ENCODE measurements at places on chromosomes 7 and 10.

DNA sequence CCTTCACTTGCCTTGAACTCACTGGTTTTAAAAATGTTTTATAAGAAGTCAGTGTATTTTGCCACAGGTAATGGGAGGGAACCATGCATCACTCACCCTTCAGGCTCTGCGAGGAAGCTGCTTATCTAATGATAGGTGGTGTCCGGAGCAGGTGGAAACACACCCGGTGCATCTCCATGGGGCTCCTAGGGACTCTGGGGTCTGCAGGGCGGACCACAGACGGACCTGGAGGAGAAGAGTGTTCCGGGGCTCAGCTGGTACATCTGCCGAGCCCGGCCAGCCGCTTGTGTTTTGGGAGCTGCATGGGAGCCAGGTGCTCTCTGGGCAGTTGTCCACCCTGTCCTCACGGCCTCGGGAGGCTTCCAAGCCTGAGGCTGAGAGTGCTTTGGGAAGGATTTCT, 7.3 kb downstream of the LRRC27 start:
- DNase-seq = no peak

DNA sequence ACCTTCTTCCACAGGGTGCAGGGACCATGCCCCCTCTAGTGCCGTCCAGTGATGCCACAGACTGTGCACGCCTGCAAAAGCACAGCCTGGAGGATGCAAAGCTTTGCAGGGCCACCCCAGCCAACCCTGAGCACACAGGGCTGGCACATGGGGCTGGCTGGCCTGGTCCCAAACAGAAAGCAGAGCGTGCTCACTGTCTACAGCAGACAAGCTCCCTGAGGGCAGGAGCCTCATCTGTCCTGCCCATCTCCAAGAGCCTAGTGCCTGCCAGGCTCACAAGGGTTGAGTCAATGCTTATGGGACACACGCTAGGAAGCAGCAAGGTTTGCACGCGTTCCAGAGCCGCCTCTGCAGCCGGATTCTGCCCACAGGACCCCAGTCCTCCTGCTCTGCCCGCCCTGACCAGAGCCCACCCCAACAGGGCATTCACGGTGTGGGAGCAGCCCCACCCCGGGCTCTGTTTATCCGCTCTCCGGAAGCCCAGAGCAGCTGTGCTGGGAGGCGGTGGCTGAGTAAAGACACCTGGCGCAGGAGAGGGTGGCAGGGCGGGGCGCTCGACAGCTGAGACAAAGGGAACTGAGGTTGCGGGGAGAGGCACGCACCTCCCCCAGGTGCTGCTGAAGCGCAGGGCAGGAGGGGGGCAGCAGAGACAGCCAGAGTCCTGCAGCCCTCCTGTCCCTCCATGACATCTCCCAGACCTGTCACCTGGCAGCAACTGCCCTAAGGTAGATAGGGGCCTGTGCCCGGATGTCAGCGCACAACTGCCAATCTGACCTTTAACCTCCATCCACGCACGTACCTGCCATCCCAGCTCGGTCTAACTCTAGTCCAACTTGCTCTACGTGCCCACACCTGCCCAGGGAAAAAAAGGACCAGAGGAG, 4.3 kb downstream of the KCNH2 start:
- DNase-seq = no peak

DNA sequence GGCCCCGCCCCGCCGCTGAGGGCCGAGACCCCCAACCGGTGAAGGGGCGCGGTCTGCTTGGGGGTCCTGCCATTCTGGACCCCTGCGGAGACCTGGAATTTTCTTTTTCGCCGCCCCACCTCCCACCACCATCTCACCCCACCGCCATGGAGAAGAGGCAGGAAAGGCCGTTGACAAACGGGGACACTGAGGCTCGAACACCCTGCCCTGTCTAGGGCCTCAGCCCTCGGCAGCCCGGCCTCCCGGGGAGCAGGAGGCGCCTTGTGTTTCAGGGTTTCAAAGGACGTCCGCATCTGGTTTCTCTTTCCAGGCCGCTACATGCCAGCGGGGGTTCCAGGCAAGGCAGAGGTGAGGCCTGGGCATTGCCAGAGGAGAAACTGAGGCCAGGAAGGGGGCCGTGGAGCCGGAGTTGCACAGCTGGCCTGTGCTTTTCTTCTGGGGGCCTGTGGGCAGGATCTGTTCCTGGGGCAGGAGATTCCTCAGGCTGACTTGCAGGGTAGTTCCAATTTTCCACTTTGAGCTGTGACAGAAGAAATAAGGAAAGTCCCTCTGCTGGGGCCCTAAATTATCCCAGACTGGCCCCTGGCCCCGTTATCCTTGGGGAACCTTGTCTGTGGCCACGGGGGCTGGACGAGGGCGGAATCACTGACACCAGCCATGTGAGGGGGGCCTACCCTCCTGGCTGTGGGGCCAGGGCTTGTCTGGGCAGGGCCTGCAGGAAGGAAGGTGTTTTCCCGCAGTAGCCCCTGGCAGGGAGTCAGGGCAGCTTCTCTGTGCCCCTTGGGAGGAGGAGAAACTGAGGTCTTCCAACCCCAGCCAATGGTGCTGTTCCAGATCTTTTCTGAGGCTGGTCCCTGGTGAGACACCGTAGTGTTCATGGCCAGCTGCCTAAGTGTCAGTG, 900 bp upstream of the MICALL2 start:
- DNase-seq = no peak

DNA sequence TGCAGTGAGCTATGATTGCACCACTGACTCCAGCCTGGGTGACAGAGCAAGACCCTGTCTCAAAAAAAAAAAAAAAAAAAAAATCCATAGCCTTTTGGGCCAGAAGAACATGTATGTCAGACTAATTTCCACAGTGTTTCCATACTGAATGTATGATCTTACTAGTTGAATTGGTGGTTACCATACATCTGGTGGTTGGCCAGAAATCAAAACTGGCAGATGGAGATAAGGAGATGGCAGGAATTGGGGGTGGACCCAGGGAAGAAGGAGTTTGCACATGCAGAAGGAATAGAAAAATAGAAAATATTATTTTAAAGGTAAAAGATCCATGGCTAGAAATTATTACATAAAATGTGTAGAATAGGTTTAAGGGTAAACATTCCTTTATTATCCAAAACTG, 3.7 kb upstream of the ATOH7 start:
- no peak for DNase-seq

- peak; percentile 83 for DNase-seq
Measured at GRCh38 chr7:51366930-51367613, 50.5 kb upstream of the COBL start.

GRCh38 chr7:105429746-105430612, 41.3 kb upstream of the SRPK2 start:
- peak; percentile 54 for DNase-seq

DNA sequence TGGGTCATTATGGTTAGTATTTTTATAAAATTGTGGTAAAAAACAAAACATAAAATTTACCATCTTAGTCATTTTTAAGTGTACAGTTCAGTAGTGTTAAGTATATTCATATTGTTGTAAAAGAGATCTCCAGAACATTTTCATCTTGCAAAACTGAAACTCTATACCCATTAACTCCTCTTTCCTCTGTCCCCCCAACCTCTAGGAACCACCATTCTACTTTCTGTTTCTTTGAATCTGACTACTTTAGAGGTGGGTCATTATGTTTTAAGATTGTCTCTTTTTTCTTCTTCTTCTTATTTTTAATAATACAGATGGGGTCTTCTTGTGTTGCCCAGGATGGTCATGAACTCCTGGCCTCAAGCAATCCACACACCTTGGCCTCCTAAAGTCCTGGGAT, 84.1 kb downstream of the DOCK4 start:
- no peak for DNase-seq

GRCh38 chr7:133252506-133252857, 396 bp upstream of the EXOC4 start:
- DNase-seq = no peak

DNA sequence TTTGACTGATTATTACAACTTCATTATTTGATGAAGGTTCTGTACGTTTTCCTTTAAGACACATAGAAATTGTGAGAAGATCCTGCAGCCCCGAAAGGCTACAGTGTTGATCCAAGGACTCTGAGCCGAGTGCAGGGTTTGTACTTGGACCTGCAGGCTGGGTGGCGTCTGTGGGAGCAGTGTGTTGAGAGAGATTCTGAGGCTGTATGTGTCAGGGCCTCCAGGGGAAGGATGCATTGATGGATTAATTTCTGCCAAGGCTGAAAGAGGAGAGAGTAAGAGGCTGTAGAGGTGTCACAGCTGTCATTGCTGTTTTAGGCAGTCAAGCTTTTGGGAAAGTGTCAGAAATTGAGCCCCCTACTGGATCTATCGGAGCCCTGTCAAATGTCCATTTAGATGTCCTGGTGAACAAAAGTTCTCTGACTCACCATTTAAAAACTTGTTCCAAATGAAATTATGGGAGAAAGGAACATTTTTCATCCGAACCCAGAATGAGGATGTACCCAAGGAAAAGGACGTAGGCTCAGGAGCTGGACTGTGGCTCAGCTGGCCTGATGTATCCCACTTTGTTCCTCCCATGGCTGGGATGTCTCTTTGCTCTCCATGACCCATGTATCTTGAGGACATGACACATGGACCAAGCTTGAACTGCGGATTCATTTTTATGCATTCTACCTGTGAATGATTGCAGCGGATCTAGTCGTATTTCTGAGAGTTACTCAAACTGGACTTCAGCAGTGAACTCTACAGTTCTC, 102.2 kb downstream of the TCF7L2 start:
- DNase-seq = no peak

- DNase-seq = no peak
Measured at GRCh38 chr7:155514296-155514695, 32.1 kb downstream of the CNPY1 start.

DNA sequence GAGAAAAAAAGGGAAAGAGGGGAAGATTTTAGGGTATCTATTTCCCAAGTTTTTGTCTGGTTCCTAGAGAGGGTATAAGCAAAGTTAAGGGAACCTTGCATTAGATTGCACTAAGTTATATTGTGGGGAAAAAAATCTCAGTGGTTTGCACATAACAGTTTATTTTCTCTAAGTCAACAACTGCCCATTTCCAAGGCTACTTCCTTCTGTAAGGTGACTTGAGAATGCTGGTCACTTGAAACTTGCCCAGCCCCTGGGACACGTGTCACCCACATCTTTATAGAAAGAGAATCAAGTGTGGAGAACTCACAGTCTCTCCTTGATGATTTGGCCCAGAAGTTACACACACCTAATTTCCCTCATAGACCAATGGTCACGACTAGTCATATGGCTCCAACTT, 488.6 kb upstream of the PODXL start:
- DNase-seq = no peak

GRCh38 chr10:24209946-24210491, 1.1 kb downstream of the KIAA1217 start:
- peak; percentile 55 for DNase-seq

GRCh38 chr7:103857435-103857834, 132.0 kb downstream of the RELN start:
- no peak for DNase-seq

DNA sequence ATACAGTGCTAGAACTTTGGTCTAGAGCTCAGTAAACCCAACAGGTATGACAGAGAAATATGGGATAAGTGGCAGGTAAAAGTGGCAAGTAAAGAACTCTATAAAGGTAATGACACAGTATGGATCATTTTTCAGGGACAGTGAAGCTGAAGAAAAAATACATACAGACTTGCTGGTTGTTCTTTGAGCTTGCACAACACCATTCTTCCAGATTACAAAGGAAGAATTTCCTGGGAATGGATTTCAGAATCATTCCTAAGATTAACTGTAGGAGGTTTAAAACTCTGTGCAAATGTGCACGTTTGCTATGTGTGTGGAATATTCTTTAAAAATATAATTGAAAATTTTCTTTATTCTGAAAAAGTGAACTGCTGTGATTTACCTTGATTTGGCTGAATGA, 36.0 kb downstream of the PHF14 start:
- no peak for DNase-seq

GRCh38 chr10:75127471-75127870, 16.0 kb downstream of the SAMD8 start:
- no peak for DNase-seq

DNA sequence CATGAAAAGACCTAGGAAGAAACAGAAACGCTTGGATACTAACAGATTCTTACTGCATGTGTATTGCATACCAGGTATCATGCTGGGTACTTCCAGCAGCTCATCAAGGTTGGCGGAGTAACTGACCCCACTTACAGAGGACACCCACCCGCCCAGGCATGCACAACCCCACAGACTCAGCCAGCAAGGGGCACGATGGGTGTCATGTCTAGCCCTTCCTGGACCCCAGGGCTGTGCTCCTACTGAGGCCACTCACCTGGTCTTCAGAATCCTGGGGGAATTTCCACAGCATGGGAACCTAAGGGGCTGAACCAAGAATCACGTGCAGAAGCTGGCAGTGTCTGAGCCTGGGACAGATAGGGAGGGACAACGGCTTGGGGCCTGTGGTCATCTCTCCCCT, 134.1 kb upstream of the ZNF32 start:
- no peak for DNase-seq

DNA sequence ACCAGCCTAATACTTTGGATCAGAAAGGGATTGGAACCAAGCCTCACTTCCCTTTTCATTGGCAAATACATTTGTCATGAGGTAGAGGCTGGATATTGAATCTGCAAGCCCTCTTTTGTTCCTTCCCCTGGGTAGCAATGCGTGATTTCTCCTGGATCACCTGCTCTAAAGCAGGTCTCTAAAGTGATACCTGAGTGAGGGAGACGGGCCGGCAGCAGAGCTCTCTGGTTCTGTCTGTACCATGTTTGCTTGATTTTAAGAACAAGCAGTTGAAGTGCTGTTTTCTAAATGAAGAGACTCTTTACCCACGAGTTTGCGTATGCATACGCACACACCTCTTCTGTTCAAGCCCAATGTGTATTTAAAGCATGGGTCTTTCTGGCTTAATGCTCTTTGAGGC, 41.1 kb downstream of the GARS1 start:
- no peak for DNase-seq

GRCh38 chr7:101595246-101595645, 33.9 kb downstream of the MYL10 start:
- no peak for DNase-seq

DNA sequence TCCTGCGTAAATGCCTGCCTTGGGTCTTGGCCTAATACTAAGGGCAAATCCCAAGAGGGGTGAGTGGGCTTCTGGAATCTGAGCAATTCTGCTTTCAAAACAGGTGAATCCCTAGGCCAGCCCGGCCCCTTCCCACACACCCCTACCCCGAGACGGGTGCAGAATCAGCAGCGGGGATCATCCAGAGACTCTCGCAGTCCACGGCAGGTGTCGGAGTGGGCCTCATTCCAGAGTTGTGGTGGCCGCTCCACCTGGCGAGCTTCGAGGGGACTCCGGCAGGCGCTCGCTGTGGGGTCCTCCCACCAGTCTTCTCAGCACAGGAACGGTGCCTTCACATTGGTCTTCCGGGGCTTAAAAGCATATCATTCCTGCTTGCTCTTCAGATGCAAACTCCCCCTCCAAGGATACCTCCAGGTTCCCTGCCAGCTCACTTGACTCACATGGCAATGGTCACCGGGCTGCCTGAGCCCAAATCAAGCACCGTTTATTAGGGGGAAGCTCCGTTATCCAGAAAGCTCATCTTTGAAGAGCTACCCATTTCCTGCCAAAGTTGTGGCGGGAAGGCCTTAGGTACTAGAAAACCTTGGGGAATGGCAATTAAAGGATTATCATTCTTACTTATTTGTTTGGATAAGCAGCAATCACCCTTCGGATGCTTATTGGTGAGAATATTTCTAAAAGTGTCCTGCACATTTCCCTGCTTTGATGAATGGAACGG, 67.6 kb downstream of the PRKAG2 start:
- no peak for DNase-seq

Data from urothelium cell line (cell line).